ENCODE measurements at places on chromosomes 6 and 20. TPM values are rescaled to one million over a fixed set of nuclear protein-coding genes. Genes with fewer than 3 reads are reported as not detected.

The BCAS1 gene
- total RNA-seq: 0.13 TPM

The POU5F1 gene
- 4.4 TPM for total RNA-seq

The APOM gene
- 5.2 TPM for total RNA-seq

The DTNBP1 gene
- total RNA-seq: 17.7 TPM

The KCNQ2 gene
- not detected for total RNA-seq

The PRL gene
- not detected for total RNA-seq

The IYD gene
- total RNA-seq: not detected

The PTPRA gene
- 42.7 TPM for total RNA-seq

The TBP gene
- 18.0 TPM for total RNA-seq

The ARMC2 gene
- total RNA-seq: 0.81 TPM

The TMEM14B gene
- total RNA-seq: 48.9 TPM

The TNF gene
- 5.7 TPM for total RNA-seq

The HMGA1 gene
- total RNA-seq: 1,014 TPM

The REM1 gene
- total RNA-seq: not detected

The UBD gene
- total RNA-seq: not detected

The PET117 gene
- total RNA-seq: 3.7 TPM

The GRM1 gene
- total RNA-seq: 0.25 TPM

The FAM184A gene
- total RNA-seq: 0.49 TPM

The PLA2G7 gene
- not detected for total RNA-seq

The GMNN gene
- 50.2 TPM for total RNA-seq

The SLC22A1 gene
- total RNA-seq: 0.98 TPM

The OR2H1 gene
- total RNA-seq: not detected

The BTN1A1 gene
- not detected for total RNA-seq

The EBF4 gene
- total RNA-seq: 0.98 TPM

The PPP1R16B gene
- not detected for total RNA-seq

The BMP2 gene
- total RNA-seq: 26.6 TPM

The FHL5 gene
- not detected for total RNA-seq

The WFDC10B gene
- not detected for total RNA-seq

The ASIP gene
- not detected for total RNA-seq

The CCN6 gene
- total RNA-seq: not detected

The DHX16 gene
- 33.4 TPM for total RNA-seq

The PKIB gene
- 15.2 TPM for total RNA-seq

The FKBP1C gene
- 0.13 TPM for total RNA-seq

The TCP11 gene
- 0.16 TPM for total RNA-seq

The SERPINB6 gene
- total RNA-seq: 79.0 TPM

The PHF20 gene
- total RNA-seq: 30.3 TPM

The SNAP25 gene
- 1.9 TPM for total RNA-seq

The HCK gene
- total RNA-seq: not detected

The PHACTR3 gene
- not detected for total RNA-seq

The L3MBTL3 gene
- 3.7 TPM for total RNA-seq

The ANGPT4 gene
- not detected for total RNA-seq

The ZNF165 gene
- 1.1 TPM for total RNA-seq

The HCRTR2 gene
- not detected for total RNA-seq

The AIF1 gene
- total RNA-seq: not detected

All from mesangial cell (primary cell).